ENCODE measurements at places on chromosomes 7 and 10. TPM values are rescaled to one million over a fixed set of nuclear protein-coding genes. Genes with fewer than 3 reads are reported as not detected.

Gene C10orf62
- 0.35 TPM for total RNA-seq

Gene FZD1
- 12.1 TPM for total RNA-seq

Gene CCDC172
- total RNA-seq, result not detected

Gene OR6B1
- not detected for total RNA-seq

Gene RARRES2
- total RNA-seq, result 18.7 TPM

Data from left ventricle myocardium superior (tissue), 1 donor.